Stromal cell of bone marrow (primary cell): ENCODE measurements at places on chromosomes 11 and 22.

- DNase-seq, result no peak
These were observed 10.7 kb downstream of the PCSK7 start for GRCh38 chr11:117220999-117221774.

- DNase-seq, result peak; percentile 1
These were observed 492.9 kb upstream of the KIRREL3 start for GRCh38 chr11:127493330-127494022.

DNA sequence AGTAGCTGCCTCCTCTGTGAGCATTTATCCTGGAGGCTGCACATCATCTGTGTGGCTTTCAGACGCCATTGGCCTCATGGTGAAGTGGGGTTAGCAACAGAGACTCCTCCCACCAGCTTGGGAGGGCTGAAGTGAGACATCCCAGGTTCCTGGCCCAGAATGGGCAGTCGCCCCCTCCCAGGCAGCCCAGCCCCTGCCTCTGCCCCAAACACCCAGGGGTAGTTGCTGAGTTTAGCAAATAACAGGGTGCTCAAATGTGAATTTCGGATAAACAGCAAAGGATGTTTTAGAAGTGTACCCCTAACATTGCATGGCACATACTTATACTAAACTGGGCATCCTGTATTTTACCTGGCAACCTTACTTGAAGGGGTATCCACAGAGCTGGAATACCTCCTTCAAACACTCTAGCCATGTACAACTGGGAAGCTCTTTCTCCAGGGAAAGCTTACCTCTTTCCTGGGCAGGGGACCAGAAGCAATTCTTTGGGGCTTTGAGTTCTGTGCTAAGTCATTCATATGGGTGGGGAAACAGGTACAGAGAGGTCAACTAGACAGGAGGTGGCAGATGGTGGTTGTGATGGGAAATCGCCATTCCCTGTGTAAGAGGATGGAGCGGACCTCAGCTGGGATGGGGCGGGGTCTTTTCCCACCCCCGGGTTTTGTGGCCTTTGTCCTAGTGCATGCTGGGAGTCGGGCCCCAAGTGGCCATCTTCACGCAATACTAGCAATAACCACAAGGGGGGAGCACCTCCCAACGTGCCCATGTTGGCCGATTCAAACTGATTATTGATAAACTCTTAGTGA, 19.3 kb downstream of the MTFP1 start:
- no peak for DNase-seq

- DNase-seq, result peak; percentile 74
These were observed 45.6 kb downstream of the BCR start for GRCh38 chr22:23225724-23226496.

DNA sequence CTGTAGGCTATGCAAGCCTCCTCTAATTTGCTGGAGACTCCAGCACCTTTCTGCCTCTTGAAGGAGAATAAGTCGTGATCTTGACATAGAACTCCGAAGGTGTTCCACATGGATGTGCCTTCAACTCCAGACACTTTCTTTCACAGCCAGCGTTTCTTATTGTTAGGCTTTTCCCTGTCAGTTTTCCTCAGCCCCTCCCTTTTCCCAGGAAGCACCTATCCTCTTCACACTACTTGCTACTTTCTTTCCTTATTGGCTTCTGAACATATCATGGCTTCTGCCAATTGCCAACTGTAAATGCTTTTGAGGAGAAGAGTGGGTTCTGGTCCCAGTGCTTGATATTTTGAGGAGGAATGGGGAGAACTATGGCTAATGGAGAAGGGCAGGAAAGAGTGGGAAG, 216.3 kb upstream of the PGR start:
- DNase-seq, result no peak

DNA sequence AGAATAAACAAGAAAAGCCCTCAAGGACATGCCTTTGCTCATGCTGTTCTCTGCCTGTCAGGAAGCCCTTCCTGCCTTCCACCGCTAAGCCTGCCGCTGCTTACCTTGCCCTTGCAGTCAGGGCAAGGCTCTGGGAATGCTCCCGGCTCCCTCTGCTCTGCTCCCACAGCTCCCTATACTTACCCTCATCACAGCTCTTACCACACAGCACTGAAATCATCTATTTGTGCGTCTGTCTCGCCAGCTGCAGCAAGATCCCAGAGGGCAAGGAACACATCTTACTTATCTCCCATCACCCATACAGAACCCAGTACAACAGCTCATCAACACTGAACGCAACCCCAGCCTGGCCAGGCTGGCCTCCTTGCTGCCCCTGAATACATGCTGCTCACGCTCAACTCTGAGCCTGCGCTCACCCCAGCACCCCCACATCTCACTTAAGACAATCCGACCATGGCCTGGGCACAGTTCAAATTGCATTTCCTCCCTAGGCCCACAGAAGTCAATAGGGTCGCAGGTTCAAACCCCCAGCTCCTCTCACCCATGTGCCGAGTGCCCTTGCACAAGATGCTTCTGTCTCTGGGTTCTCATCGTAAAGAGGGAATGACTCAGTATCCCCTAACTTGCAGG, 161.8 kb downstream of the IGLL1 start:
- DNase-seq, result no peak

GRCh38 chr22:30871391-30872284, 96.9 kb downstream of the MORC2 start:
- no peak for DNase-seq

- DNase-seq, result no peak
These were observed 18.4 kb upstream of the CABP7 start for GRCh38 chr22:29701155-29701999.

DNA sequence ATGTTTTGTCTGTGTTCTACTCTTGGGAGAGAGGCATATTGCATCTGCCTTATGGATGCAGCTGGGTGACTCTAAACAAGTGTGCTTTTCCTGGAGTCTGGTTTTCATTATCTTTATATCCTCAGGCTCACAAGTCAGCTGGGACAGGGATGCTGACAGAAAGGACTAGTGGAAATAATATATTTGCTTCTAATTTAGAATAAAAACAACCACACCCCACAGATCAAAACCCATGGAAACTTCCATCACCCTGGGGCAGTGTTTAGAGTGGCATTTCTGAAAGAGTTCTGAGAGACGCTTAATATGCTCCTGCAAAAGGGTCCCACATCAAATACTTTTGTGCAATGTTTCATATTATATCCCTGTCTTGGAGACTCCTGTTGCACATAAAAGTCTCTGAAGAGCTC, 20.8 kb downstream of the KCNE3 start:
- DNase-seq, result no peak

DNA sequence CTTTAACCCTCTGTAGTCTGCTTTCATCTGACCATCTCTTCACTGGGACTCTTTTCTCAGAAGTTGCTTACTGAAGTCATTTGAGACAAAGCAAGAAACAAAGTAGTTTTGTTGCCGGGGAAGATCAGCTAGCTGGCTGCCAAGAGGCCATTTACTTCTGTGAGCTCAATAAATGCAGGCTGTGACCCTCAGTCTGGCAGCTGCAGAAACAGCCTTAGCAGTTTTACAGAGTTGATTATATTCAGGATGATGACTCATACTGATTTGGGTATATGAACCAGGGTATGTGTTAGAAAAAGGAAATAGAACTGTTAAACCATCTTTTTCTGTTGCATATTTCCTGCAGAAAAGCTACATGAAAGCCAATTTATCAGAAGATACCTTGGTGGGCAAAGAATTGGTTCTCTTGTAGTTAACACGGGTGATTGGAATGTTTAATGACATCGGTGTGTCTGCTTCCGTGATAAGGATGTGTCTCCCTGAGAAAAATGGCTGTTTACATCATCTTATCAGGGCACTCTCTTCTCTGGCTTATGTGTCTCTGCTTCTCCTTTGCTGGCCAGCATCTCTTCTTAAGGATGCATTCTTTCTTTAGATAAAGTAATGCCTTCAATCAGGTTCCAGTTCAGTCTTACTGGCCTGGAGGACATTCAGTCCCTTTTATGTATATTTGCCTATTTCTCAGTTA, 18.5 kb downstream of the FIBIN start:
- DNase-seq, result no peak

- DNase-seq, result no peak
These were observed 44.4 kb downstream of the SVIP start for GRCh38 chr11:22785251-22785650.

GRCh38 chr11:72781313-72782080, 12.3 kb downstream of the STARD10 start:
- DNase-seq, result no peak

DNA sequence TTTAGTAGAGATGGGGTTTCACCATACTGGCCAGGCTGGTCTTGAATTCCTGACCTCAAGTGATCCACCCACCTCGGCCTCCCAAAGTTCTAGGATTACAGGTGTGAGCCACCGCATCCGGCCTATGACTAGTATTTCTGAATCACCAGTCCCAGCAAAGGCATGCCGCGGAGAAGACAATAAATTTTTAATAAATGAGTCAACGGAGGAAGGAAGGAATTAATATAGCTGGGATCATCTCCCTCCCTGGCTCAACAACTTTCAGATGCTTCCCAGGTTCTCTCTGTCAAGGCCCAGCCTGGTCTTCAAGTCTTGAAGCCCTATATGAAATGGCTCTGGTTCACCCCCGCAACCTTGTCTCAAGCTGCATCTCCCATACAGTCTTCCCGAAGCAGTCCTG, 45.7 kb downstream of the CYTH4 start:
- DNase-seq, result no peak
